T-cell (primary cell): ENCODE measurements at places on chromosomes 16 and 17.

GRCh38 chr16:78092758-78093157 lies 6.7 kb upstream of the WWOX start:
- DNase-seq: no peak

DNA sequence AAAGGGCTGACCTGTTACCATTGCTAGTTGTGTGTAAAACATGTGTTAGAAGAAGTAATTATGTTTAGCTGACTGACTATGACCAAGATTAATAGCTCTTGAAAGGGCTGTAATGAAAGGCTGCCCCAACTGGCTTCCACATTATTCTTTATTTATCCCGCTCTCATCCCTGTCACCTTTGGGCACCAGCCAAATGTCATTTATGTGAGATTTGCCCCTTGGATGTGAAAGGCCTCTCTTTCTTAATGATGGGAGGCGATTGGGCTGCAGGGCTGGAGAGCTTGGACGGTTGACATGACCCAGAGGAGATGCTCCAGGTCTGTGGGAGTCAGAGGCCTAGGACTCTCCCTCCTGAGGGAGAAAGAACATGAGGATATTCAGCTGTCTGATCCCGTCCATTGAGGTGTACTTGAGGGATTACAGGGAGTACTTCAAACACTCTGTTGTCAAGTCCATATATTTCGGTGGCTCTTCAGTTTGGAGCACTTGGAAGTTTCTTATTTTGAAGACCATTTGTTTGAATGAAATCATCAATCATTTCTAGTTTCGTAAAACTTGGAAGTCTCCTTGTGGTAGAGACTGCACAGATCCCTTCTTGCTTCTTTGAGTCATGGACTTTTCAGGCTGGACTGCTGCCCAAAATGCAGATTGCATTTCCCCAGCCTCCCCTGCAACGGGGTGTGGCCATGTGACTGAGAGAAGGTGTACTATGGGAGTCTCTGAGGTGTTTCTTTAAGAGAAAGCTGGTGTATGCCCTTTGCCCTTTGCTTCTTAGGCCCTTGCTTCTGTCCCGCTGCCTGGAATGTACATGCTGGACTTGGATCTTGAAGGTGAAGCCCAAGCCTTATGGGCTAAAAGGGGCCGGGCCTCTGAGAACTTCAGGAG lies 51.3 kb downstream of the FTO start:
- DNase-seq: no peak

DNA sequence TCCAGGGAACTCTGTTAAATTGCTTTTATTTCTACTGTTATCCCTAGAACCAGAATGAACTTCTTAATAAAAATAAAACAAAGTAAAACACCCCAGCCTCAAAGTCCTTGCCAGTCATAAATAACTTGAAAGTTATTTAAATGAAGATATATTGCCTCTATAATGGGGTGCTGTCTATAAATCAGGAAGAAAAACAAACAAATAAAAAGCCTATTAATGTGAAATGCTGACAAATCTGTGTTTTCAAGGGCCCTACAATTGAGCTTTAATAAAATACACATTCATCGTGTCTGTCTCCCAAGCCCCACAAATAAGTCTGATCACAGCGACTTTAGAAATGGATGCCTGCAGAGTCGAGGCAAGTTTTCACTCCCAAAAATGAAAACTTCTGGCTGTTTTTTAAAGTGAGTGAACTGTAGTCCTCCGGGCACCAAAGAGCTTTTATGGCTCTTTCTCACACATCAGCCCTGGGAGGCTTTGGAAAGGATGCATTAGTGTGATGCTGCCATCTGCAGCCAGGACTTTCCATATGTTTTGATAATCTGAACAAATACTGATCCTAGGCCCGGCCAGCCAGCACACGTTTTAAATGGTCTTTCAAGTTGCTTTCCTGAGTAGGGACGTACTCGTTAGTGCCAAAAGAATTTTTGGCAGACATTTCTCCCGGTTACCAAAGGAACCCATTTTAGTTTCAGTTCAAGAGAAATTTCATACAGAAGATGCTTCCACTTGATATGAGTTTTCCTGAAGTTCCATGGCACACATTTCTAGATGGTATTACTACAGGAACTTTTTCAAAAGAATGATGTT lies 16.3 kb downstream of the NACA2 start:
- no peak for DNase-seq

DNA sequence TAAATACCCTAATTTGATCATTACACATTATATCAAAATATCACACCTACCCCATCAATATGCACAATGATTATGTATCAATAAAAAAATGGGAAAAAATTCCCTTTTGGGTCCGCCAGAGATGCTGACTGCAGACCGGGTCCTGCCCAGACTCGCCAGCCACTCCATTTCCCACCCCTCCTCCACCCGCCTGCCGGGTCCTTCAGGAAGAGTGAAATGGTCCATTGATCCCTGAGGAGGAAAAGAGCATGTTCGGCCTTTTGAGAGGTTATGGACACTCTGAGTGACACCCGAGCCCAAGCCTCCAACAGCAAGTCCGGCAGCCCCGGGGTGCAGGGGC lies 123.9 kb upstream of the ZFHX3 start:
- DNase-seq: no peak

DNA sequence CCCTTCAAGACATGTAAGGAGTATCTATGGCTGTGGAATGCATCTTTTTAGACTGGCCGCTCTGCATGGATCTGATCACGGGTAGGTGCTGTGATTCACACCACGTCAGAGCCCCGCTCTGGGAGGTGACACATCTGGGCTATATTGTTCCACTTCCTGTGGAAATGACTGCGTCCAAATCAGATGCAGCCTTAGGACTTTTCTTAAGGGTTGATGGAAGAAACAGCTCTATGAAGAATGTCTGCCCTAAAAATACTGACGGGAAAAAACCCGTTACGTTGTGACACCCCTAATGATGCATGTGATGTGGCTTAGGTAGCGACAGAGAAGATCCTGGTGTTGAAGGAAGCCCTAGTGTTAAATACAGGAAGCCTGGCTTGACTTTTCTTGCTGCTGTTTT lies 12.2 kb downstream of the BANP start:
- no peak for DNase-seq

- DNase-seq: no peak
Measured at GRCh38 chr17:69744512-69745070, 330.1 kb downstream of the MAP2K6 start.

GRCh38 chr17:36463916-36464764 lies 22.3 kb upstream of the ZNHIT3 start:
- DNase-seq: no peak

DNA sequence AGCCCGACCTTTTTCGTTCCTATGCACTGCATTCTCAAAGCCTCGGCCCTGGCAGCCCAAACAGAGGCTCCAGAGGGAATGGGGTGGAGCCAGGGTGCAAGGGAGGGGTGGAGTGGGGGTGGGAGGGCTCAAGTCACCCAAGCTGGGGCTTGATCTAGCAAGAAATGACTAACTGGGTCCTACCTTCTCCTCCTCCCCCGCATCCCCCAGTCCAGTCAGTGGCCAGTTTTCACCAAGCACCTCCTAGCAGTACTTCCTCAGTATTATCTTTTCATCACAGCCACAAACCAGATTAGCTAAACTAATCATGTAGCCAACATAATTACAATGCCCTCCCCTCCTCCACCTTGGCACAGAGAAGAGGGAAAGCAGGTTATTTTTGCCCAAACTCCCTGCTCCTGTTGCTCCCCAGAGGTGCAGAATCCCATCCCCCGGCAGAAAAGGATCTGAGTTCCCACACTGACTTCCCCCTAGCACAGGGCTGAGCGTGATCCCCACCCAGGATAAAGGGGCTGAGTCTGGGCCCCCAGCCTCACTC lies 2.2 kb downstream of the JUP start:
- no peak for DNase-seq

- DNase-seq: no peak
Measured at GRCh38 chr16:4910828-4911227, 26.1 kb downstream of the PPL start.

DNA sequence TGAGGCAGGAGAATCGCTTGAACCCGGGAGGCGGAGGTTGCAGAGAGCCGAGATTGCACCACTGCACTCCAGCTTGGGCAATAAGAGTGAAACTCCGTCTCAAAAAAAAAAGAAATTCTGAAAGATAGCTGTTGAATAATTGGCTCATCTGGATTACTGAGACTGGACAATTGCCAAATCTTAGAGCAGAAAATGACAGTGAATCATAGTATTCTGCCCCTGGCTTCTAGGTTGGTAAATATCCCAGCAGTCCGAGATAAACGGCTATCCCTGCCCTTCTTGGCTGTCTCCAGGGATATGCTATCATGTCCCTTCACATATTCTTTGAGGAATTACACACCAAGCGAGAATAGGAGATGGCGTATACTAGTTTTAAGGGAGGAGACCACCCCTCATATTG lies 35.5 kb upstream of the METTL16 start:
- DNase-seq: no peak

DNA sequence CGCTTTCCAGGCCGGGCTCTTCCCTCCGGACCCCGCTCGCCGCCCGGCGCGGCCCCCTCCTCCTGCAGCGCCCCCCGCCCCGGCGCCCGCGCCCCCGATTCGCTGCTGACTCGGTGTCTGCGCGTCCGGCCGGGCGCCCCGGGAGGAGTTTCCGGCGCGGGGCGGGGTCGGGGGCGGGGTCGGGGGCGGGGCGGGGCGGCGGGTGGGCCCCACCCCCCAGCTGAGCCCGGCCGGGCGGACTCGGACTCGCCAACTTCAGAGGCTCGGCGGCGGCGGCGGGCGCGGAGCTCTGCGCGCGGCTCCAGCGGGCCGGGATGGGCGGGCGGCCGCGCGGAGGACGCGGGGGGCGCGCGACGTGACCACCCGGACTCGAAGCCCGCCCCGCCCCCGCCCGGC lies at the start of gene METRNL:
Gene METRNL (plus strand): TSS at position 258 of the 396 bp plus-strand sequence. CDS start 207 bp downstream, outside the sequence.
- peak; percentile 26 for DNase-seq

GRCh38 chr16:89697616-89698331 lies 3.7 kb downstream of the SPATA2L start:
- DNase-seq: no peak

DNA sequence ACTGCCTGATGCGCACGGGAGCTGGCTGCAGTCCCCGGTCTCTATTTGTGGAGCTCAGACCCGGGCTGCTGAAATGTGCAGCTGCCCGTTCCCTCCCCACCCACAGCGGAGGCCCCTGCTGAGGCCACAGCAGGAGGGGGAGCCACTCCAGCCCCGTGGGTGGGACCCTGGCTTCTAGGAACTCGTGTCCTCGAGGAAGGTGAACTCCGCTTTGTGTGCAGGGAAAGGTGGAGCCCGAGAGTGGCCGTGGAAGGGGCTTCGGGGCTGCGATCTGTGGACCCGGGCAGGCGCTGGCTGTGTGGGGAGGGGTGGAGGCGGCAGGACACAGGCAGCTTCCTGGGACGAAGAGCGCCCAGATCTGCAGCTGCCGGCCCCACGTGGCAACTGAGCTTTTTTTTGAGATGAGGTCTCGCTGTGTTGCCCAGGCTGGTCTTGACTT lies 2.9 kb downstream of the CCDC154 start:
- no peak for DNase-seq

DNA sequence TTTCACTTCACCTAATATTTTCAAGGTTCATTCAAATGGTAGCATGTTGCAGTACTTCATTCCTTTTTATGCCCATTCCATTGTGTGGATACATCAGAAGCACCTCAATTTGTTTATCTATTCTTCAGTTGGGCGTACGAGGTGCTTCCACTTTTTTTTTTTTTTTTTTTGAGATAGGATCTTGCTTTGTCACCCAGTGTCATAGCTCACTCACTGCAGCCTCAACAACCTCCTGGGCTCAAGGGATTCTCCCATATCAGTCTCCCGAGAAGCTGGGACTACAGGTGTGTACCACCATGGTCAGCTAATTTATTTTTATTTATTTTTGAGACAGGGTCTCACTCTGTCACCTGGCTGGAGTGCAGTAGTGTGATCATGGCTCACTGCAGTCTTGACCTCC lies 22.5 kb upstream of the SPNS3 start:
- DNase-seq: no peak

DNA sequence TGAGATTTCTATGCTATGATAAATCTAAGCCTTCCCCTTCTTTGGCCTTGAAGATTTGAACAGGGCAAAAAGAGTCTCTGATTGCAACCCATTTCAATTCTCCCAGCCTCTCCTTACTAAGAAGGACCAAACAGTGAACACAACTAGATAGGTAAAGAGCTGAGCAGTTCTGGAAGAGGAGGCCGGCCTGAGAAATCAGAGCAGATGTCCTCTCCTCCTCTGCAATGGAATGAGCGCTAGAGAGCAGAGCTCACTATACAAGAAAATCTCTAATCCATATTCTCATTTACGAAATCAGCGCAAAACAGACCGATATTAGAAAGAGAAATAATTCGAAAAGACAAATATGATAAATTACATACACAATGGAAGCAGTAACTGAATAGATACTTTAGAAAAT lies 124.2 kb downstream of the CDK5R1 start:
- DNase-seq: no peak
